ENCODE measurements at places on chromosomes 13 and 19. TPM values are rescaled to one million over a fixed set of nuclear protein-coding genes. Genes with fewer than 3 reads are reported as not detected.

GRCh38 chr19:30755581-30755980 lies 383.4 kb downstream of the ZNF536 start:
- no peak for DNase-seq

The DCT gene
- total RNA-seq: not detected

- DNase-seq: no peak
Observed at GRCh38 chr13:24307211-24308067, 1.9 kb upstream of the C1QTNF9 start.

The SKA3 gene
- 4.2 TPM for total RNA-seq

The FBXL3 gene
- 43.0 TPM for total RNA-seq

- DNase-seq: no peak
Observed at GRCh38 chr19:30367006-30367405, 5.2 kb upstream of the ZNF536 start.

GRCh38 chr19:3443840-3444694 lies 36.3 kb downstream of the SMIM24 start:
- no peak for DNase-seq

DNA sequence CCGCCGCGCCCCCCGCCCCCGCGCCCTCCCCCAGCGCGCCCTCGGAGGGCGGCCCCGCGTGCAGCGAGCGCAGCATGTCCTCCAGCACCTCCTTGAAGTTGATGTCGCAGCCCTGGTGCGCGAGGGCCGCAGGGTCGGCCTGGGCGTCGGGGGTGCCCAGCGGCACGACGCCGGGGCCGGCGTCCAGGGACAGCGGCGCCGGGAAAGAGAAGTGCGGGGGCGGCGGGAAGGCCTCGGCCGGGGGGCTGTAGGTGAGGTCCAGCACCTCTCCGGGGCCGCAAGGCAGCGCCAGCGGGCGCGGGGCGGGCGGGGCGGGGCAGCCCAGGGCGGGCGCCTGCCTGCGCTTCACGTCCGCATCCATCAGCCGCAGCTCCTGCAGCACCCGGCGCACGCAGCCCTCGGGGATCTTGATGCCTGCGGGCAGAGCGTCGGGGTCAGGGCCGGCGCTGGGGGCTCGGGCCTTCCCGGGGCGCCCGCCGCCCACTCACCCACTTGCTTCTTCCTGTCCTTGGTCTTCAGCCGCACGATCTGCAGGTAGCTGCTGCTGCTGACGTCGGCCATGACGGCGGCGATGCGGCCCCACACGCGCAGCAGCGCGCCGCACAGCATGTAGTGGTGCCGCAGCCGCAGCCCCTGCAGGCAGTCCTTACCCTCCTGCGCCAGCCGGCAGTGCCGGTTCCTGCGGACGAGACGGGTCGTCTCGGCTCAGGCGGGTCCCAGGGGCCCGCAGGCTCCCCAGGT lies 4.7 kb downstream of the GPX4 start:
- no peak for DNase-seq

DNA sequence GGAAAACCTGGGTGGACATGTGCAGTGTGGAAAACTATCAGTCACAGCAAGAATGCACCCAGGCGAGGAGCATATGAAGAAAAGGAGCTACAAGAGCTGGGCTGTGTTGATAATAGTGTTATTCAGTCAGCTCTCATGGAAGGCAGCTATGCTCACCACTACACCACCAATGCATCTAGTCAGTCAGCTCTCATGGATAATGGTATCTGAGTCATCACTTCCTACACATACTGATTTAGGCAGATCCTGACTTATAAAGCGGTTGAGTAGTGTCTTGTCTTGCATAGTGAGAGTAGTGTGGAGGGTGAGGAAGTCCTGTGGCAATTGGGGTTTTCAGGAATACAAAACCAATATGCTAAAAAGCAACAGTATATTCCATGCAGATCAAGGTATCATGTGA lies 9.1 kb upstream of the ZNF160 start:
- DNase-seq: no peak

The FPR2 gene
- not detected for total RNA-seq

The SPRY2 gene
- total RNA-seq: 52.0 TPM

- DNase-seq: no peak
Observed at GRCh38 chr19:46728208-46728607, 11.3 kb upstream of the PRKD2 start.

GRCh38 chr19:41549884-41550283 lies 26.1 kb upstream of the CEACAM21 start:
- DNase-seq: no peak

DNA sequence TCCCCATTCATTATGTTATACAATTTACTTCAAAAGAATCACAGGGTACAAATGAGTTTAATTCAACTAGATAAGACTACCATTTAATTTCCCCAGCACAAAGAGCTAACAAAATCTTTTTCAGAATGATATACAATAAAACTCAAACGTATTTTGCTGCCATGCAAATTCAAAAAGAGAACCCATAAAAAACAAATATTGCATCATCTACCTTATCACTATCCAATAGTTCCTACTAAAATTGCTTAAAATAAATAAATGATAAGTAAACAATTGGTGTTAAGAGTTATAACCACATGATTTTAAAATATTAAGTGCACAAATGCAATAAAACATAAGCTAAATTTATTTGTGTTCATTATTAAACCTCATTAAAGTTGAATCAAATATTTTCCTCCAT lies 919.4 kb downstream of the SLITRK5 start:
- no peak for DNase-seq

DNA sequence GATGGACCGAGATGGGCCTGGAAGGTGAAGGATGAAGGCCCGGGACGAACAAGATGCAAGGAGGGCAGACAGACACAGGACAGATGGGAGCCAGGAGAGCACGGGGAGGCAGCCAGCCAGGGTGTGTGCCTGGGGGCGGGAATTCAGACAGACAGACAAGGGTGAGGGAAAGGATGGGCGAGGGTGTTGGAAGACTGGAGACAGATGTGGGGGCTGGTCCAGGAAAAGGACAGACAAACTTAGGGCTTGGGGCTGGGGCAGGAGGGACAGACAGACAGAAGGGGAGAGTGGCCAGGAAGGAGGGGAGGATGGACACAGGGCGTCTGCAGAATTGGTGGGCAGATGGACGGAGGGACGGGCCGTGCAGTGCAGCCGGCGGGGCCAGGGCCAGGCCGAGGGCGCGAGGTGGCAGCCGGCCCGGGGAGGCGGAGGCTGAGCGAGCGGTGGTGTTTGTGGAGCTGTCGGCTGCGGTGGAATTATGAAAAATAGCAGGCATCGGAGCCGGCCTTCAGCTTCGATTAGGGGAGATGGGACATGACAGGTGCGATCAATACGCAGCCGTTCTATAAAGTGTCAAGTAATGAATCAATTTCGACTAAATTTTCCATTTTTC lies 4.6 kb upstream of the ERFL start:
- DNase-seq: no peak
